NCI-H1048 (cell line): ENCODE measurements at places on chromosomes 4 and X.

DNA sequence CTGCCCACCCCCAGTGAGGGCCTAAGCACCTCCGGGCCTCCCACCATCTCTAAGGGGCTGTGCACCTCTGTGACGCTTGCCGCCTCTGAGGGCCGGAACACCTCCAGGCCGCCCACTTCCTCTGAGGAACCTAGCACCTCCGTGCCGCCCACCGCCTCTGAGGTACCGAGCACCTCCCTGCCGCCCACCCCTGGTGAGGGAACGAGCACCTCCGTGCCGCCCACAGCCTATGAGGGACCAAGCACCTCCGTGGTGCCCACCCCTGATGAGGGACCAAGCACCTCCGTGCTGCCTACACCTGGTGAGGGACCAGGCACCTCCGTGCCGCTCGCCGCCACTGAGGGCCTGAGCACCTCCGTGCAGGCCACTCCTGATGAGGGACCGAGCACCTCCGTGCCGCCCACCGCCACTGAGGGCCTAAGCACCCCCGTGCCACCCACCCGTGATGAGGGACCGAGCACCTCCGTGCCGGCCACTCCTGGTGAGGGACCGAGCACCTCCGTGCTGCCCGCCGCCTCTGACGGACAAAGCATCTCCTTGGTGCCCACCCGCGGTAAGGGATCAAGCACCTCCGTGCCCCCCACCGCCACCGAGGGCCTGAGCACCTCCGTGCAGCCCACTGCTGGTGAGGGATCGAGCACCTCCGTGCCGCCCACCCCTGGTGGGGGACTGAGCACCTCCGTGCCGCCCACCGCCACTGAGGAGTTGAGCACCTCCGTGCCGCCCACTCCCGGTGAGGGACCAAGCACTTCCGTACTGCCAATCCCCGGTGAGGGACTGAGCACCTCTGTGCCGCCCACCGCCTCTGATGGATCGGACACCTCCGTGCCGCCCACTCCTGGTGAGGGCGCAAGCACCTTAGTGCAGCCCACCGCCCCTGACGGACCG, 977 bp downstream of the MAGEE1 start:
- no peak for DNase-seq

GRCh38 chr4:3263053-3263875, 14.3 kb downstream of the MSANTD1 start:
- DNase-seq, result no peak

DNA sequence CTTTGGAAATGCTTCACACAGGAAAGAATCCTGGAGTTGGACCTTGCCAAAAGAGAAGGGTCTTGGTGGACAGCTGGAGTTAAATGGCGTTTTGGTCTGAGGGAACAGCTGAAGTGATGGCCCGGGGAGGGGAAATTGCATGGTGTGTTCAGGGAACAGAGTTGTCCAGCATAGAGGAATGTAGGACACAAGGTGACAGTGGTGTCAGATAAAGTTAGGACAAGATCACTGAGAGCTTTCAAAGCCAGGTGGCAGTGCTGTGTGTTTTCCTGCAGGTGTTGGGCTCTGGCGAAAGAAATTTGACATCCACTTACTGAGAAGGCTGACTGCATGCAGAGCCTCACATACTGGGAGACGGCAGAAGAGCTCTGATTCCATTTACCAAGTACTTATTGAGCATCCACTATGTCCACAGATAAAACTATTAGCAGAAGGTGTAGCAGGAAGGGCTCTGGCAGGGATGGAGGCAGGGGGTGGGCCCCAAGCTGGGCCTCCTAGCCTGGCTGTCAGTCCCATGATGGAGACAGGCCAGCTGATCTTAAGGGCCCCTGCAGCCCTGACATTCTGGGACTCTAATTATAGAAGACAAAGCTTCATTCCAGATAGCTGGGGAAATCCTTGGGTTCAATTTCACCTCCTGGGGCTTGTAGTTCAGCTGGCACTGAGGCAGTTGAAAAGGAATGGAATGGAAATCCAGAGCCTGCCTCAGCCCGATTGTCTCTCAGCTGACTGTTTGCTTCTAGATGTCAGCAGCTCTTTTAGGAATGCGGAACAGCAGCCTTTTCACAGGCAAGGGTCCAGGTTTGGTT, 150.2 kb upstream of the MAMLD1 start:
- DNase-seq, result no peak

GRCh38 chr4:59341506-59341905, 1858.6 kb upstream of the ADGRL3 start:
- no peak for DNase-seq

DNA sequence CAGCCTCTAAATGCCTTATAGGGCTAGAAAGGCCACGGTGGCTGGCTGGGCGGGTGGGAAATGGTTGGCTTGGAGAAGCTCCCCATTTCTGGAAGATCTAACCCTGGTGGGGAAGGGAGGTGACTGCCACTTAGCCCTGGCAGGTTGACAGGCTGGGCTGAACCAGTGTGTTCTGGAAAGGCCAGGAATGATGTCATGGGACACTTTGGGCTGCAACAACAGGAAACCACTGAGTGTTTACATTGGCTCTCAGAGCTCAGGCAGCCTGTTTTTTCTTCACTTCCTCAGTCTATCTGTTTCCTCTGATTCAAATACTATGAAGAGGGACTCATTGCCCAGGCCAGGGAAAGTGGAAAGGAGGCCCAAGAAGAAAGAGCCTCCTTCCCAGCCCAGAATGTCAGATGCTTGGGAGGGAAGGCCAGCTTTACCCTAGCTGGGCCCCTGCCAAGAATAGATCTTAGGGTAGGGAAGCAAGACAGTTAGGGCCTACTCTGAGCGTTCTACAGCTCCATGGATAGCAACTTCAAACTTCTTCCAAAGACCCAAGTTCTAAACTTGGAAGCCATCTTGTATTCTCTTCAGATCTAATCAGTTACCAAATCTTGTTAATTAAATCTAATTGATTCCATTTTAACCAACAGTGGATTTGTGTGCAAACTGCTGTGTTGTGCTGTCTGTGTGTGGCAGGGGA, 65.8 kb upstream of the MSN start:
- no peak for DNase-seq

DNA sequence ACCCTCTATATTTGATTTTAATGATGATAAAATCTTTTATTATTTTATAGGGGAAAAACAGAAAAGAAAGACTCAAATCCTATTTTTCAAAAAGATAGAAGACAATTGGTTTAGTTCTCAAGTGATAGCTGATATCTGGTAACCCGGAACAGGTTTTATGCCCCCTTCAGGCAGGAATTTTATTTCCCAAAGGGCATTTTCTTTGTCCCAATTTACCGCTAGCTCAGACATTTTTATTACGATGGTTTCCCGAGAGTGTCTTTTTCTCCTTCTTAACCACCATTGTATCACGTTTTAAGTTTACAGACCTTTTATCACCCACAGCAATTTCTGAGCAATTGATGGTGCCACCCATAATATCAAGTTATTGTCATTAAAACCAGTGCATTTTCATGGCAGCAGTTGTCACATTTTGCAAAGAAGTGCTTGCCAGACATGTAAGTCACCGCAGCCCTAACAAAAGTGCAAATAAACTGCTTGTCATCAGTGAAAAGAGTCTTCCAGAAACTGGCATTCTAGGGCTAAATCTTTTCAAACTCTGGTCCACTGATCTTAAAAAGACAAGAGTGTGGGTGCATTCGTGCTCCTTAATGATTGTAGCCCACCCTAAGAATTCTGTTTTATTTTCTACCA, 204.8 kb upstream of the VCX start:
- DNase-seq, result no peak

DNA sequence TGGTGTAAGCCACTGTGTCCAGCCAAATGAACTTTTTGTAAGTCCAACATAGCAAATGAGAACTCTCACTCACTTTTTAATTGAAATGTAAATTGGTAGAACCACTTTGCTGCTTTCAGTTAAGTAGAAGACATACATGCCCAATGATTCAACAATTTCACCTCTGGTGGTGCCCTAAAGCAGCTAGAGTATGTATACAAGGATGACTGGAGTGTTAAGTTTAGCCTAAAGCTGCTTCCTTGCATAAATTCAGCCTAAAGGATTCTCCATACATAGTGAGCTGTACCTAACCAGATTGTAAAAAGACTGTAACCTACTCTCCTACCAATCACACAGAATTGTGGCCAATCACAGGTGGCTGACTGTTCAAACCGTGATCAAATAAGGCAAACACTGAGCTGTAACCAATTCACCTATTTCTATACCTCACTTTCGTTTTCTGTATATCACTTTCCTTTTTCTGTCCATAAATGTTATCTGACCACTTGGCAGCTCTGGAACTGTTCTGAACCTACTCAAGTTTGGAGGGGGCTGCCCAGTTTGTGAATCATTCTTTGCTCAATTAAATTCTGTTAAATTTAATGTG, 39.9 kb downstream of the PDS5A start:
- DNase-seq, result no peak

- DNase-seq, result no peak
These were observed 912.6 kb upstream of the LCORL start for GRCh38 chr4:18934197-18934596.
